Endothelial cell (in vitro differentiated cells): ENCODE measurements at places on chromosomes 4 and X. TPM values are rescaled to one million over a fixed set of nuclear protein-coding genes. Genes with fewer than 3 reads are reported as not detected.

Gene CENPC
- 25.7 TPM for total RNA-seq

DNA sequence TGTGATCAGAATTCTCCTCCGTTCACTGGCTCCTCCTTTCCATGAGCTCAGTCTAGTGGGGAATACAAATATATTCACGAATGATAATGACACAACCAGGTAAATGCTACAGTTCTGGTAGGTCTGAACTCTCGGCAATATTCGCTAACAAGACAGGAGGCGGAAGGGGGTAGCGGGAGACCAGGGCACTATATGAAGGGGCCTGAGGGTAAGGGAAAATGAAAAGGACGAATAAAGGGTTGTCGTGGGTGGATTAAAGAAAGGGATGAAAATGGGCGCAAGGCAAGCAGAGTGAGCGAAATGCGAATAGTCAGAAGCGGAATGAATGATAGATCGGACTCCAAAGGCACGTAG lies 743 bp downstream of the NKAP start:
- peak overlapping the region; percentile 99 for H3K4me3 ChIP-seq
- H3K27ac ChIP-seq, result peak overlapping the region; percentile 93
- peaks cover 4% of the 10 kb centered on the region for H3K36me3 ChIP-seq
- DNase-seq, result no peak

Gene SLITRK4
- total RNA-seq, result 7.3 TPM

DNA sequence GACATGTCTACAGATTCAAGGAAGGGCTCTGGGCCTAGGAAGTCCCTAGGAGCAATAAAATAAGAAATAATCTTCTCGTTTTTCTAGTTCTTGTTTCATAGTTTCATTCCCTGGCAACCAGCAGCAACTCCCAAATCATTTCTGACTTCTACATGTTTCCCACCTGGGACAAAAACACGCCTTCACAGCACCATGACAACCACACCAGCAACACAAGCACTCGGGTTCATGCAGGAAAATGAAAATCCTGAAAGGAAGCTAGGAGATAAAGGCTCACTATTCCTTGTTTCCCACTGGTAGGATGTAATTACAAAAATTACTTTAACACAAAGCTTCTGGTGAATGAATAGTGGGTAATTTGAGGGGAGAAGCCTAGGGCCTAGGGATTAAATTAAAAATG lies 158.9 kb downstream of the ADAMTS3 start:
- peaks cover 15% of the 10 kb centered on the region for H3K4me1 ChIP-seq
- peak; percentile 21 for DNase-seq
- H3K27me3 ChIP-seq, result peaks cover 3% of the 10 kb centered on the region
- no peak overlapping the region for H3K4me3 ChIP-seq
- H3K36me3 ChIP-seq, result no peaks in the 10 kb centered on the region

DNA sequence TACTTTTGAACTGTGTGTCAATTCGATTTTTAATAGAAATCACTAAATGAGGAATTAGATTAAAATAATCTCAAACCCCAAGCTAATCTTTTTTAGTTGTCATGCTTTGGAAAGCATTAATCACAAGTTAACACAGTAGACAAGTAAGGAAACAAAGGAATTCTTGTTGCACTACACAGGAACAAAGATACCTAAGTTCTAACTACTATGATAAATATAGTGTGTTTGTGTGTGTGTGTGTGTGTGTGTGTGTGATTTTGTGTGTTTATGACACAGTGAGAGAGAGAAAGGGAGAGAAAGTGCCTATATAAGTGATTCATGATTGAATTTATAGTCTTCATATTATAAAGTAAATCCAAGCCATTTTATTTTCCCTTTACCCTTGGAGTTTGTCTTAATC lies 931.4 kb downstream of the PCDH7 start:
- H3K27me3 ChIP-seq, result no peaks in the 10 kb centered on the region
- H3K4me3 ChIP-seq, result no peak overlapping the region
- H3K36me3 ChIP-seq, result no peaks in the 10 kb centered on the region
- DNase-seq, result no peak
- H3K27ac ChIP-seq, result no peak overlapping the region

- H3K36me3 ChIP-seq, result no peaks in the 10 kb centered on the region
- H3K27me3 ChIP-seq, result no peaks in the 10 kb centered on the region
- no peak overlapping the region for H3K27ac ChIP-seq
- H3K4me3 ChIP-seq, result no peak overlapping the region
Measured at GRCh38 chrX:140661643-140662042, 47.9 kb upstream of the LINC00632 start.

GRCh38 chr4:823761-824460 lies 2.0 kb downstream of the CPLX1 start:
- peaks cover 5% of the 10 kb centered on the region for H3K4me1 ChIP-seq
- no peak for DNase-seq
- H3K27ac ChIP-seq, result no peak overlapping the region
- no peak overlapping the region for H3K4me3 ChIP-seq
- H3K27me3 ChIP-seq, result peaks cover 24% of the 10 kb centered on the region

- H3K27ac ChIP-seq, result no peak overlapping the region
Measured at GRCh38 chr4:19983072-19983471, 268.6 kb upstream of the SLIT2 start.

Gene TKTL2
- not detected for total RNA-seq

DNA sequence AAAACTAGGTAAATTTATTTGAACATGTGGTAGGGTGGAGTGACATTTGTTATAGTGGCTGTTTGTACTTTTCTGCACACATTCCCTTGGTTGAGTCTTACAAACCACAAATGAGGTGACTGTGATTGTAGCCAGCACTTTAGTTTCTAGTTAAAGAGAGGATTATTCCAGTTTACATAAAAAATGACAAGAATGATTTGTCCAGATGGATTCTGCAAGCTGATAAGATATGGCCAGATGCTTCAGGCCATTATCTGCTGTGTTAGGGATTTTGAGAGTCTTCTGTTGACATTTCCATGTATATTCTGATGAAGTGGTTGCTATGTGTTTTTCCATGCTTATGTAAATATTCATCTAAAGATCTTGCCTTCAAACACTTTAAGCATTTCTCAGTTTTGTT lies 31.0 kb upstream of the PDE5A start:
- DNase-seq, result no peak
- H3K27ac ChIP-seq, result no peak overlapping the region
- no peaks in the 10 kb centered on the region for H3K36me3 ChIP-seq
- no peak overlapping the region for H3K4me3 ChIP-seq
- peaks cover 5% of the 10 kb centered on the region for H3K4me1 ChIP-seq

DNA sequence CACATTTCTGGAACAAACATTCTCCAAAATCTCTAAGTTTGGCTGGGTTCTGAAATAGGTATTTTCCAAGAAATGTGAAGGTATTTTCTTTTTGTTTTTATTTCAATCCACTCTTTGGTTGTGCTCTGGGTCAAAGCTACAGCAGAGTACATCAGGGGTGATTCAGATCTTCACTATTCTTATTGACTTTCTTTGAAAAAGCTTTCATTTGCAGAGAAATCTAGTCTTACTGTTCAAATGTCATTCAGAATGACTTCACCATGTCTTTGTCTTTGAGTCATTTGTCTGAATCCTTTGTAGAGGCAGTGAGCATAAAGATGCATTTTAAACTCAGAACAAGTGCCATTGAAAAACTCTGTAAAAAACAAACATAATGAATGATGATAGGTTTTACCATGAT lies 547.2 kb upstream of the ADGRL3 start:
- no peak for DNase-seq
- peaks cover 5% of the 10 kb centered on the region for H3K4me1 ChIP-seq

Gene FGFR3
- 1.0 TPM for total RNA-seq

DNA sequence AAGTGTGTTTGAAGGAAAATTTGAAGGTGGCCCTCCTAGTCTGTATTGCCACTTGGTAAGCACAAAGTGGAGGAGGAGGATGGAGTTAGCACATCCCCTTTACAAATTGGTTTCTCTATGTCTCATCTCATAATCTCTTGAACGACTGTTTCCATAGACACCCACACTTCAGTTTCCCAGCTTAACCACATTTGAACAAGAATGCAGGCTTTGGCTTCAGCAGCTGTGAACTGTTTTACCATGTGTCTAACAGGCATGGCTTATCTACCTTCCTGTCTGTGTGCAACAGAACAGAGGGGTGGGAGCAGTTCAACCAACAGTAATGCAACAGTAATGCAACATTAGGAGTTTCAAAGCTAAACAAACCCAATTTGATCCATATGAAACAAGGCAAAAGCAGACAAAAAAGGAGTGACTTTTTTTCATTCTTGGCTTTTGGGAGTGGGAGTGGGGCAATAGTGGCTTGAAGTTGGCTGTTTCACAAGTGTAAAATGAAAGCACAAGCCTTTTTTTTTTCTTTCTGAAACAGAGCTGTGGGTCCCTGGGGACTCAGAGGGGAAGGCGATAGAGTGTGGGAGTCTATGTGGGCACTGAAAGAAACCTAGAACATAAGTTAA lies 108.0 kb downstream of the ITM2A start:
- no peak for DNase-seq
- no peaks in the 10 kb centered on the region for H3K4me1 ChIP-seq
- no peak overlapping the region for H3K27ac ChIP-seq
- H3K27me3 ChIP-seq, result no peaks in the 10 kb centered on the region
- no peak overlapping the region for H3K4me3 ChIP-seq

DNA sequence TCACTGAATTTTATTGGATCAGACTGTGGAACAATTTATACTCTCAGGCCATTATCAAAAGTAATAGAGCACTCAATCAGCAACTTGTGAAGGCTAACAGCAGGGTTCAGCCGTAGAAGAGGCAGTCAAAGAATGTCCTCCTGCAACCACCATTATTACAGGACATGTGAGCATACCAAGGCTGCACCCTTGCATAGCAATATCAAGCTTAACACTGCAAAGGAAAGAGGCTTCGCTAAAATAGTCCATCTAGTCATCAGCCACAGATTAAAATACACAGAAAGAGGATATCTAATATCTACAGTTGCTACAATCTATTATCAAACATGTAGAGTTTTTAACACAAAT lies 42.9 kb upstream of the TMPRSS11B start:
- DNase-seq, result no peak
- H3K4me1 ChIP-seq, result no peaks in the 10 kb centered on the region
- no peaks in the 10 kb centered on the region for H3K36me3 ChIP-seq

- no peaks in the 10 kb centered on the region for H3K4me1 ChIP-seq
- H3K27me3 ChIP-seq, result no peaks in the 10 kb centered on the region
- no peak overlapping the region for H3K27ac ChIP-seq
- no peaks in the 10 kb centered on the region for H3K36me3 ChIP-seq
Measured at GRCh38 chr4:69748173-69748572, 12.2 kb downstream of the SULT1B1 start.

- no peak overlapping the region for H3K4me3 ChIP-seq
- no peaks in the 10 kb centered on the region for H3K36me3 ChIP-seq
- peaks cover 3% of the 10 kb centered on the region for H3K4me1 ChIP-seq
- no peak for DNase-seq
- peaks cover 6% of the 10 kb centered on the region for H3K27me3 ChIP-seq
- no peak overlapping the region for H3K27ac ChIP-seq
Measured at GRCh38 chr4:7202411-7202810, 10.1 kb downstream of the SORCS2 start.

- H3K4me1 ChIP-seq, result no peaks in the 10 kb centered on the region
- H3K4me3 ChIP-seq, result no peak overlapping the region
- no peak overlapping the region for H3K27ac ChIP-seq
- no peaks in the 10 kb centered on the region for H3K27me3 ChIP-seq
- no peaks in the 10 kb centered on the region for H3K36me3 ChIP-seq
Measured at GRCh38 chrX:49019599-49020249, 17.7 kb upstream of the GRIPAP1 start.

DNA sequence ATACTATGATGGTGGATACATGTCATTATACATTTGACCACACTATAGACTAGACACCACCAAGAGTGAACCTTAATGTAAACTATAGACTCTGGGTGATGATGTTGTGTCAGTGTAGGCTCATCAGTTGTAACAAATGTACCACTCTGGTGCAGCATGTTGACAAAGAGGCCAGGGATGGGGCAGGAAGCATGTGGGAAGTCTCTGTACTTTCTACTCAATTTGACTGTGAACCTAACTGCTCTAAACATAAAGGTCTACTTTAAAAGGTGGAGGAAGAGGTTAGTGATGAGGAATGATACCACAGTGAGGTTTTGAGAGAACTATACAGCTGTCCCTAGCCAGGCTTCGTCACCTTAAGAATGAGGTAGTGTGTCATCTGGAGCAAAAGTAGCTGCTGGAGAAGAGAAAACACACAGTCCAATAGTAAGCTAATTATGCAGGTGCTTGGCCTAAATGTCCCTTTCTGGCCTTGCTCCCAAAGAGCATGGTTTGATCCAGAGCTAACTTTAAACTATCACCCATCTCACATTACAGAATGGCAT lies 38.4 kb downstream of the GRSF1 start:
- H3K27ac ChIP-seq, result peak overlapping the region; percentile 21
- no peak overlapping the region for H3K4me3 ChIP-seq
- peaks cover 15% of the 10 kb centered on the region for H3K4me1 ChIP-seq
- peaks cover 20% of the 10 kb centered on the region for H3K36me3 ChIP-seq
- no peak for DNase-seq
- peaks cover 5% of the 10 kb centered on the region for H3K27me3 ChIP-seq

Gene TRIM75
- total RNA-seq, result not detected

Gene SLC9B1
- 1.6 TPM for total RNA-seq

GRCh38 chr4:53974561-53974960 lies 89.8 kb downstream of the CHIC2 start:
- no peak for DNase-seq
- H3K4me1 ChIP-seq, result peaks cover 10% of the 10 kb centered on the region
- H3K27me3 ChIP-seq, result peaks cover 4% of the 10 kb centered on the region
- no peak overlapping the region for H3K27ac ChIP-seq
- no peaks in the 10 kb centered on the region for H3K36me3 ChIP-seq

DNA sequence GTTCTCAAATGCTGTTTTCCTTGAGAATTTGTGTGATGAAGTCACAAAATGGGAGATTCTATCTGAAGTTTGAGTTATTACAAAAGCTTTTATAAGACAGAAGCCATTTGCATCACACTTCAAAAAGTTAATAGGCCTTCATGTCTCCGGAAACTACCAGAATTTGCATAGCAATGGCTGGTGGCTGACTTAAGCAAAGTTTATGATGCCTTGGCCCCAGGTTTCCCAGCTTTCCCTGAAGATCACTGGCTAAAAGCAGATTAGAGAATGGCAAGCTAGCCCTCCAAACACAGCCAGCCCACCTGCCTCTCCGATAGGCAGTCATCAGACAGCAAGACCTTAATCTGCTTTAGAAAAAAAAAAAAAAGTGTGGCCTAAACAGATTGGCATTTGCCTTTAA lies 197.8 kb downstream of the HS3ST1 start:
- DNase-seq, result no peak
- H3K4me1 ChIP-seq, result peaks cover 9% of the 10 kb centered on the region
- no peak overlapping the region for H3K27ac ChIP-seq

GRCh38 chr4:185219551-185220344 lies 10.3 kb downstream of the SNX25 start:
- DNase-seq, result no peak
- no peaks in the 10 kb centered on the region for H3K27me3 ChIP-seq
- peaks cover 7% of the 10 kb centered on the region for H3K4me1 ChIP-seq

- H3K4me1 ChIP-seq, result peaks cover 4% of the 10 kb centered on the region
- H3K4me3 ChIP-seq, result no peak overlapping the region
- DNase-seq, result no peak
- H3K27me3 ChIP-seq, result no peaks in the 10 kb centered on the region
- H3K36me3 ChIP-seq, result no peaks in the 10 kb centered on the region
Measured at GRCh38 chr4:182018691-182019090, 224.5 kb upstream of the TENM3 start.

- no peak for DNase-seq
- peaks cover 7% of the 10 kb centered on the region for H3K4me1 ChIP-seq
- H3K36me3 ChIP-seq, result no peaks in the 10 kb centered on the region
- H3K4me3 ChIP-seq, result no peak overlapping the region
- H3K27ac ChIP-seq, result no peak overlapping the region
Measured at GRCh38 chr4:8859550-8860095, 12.0 kb downstream of the HMX1 start.
